Fibroblast of upper back skin (primary cell): ENCODE measurements at places on chromosomes 3 and 15.

DNA sequence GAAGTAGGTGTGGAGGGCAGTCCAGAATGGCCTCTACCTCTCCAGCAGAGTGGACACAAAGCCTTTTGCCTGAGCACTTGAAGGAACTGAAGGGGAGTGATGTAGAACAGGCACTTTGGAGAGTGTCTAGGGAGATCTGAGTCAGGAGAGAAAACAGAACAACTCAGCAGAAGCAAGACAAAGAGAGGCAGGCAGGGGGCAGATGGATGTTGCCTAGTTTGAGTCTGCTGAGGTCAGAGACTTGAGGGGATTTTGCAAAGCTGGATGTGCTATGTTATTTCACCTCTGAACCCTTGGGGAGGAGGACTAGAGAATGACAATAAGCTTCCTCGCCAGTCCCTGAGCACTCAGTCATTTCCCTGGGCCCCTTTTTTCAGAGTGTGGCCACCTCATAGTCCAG lies 366.4 kb downstream of the EPHB1 start:
- no peak for DNase-seq

DNA sequence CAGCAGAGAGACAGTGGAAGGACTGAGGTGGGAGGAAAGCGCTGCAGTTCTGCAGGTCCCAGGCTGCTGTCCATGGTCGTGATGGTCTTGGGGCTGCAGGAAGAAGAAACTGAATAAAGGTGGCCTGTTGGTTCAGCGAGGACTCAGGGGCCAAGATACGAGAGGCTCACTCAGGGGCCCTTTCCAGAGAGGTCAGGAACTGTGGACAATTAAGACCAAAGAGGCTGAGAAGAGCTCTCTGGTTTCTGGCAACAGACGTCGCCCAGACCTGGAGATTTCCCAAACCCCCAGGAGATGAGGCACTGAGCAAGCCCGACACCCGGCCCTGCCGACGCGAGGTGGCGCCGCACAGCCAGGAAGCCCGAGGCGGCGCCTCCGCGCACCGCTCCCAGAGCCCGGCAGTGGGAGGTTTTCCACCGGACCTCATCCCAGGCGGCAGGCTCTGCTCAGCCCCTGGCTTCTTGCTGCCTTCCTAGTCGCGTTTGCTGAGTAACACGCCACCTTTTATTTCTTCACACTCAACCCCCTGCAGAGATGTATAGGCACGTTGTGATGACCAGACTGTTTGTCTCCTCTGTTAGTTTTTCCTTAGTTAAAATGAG lies 56.4 kb upstream of the ARRDC4 start:
- DNase-seq = peak; percentile 63

GRCh38 chr15:89506026-89506686 lies 9.8 kb upstream of the RHCG start:
- DNase-seq = no peak

DNA sequence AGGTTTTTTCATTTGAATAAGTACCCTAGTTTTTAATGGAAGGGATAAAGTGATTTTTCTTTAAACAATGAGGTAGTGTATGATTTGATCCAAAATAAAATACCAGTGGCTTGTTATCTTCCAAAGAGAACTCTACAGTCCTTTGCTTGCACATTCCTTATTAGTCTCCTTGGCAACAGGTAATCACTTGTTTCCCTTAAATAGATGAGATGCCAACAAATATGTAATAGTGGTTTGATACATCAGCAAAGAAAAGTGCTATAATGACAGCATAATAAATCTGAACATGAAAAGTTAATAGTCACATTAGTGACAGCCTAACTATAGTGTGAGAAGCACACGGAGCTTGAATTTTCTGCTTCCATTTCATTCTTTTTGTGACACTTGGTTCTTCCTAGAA lies 360.2 kb downstream of the ZNF385D start:
- DNase-seq = peak; percentile 51

DNA sequence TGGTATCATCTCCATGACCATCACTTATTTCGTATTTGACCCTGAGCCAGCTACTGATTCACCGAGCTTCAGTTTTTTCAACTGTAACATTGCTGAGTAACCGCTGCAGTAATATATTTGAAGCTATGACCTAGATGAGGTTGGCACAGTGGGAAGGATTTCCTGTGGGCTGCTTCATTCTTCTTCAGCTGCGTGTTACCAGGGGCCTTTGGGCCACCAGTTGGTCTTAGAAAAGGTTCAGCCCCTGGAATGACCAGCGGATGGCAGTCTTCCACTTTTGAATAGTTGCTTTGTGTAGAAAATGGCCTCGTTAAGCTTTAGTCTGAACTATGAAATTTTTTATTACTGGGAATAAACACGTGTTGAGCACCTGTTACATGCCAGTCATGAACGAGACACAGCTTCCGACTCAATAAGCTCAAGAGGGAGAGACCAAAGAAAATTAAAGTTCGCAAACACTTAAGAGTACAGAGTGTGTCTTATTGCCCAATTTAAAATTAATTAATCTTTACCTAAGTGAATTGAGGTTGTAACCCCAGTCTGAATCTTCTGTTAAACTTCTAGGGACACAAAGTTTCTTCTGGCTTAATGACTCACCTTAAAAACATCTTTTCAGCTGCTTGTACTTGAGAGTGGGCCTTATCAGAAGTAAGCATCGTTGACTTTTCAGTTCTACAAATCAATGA lies 57.6 kb upstream of the NR2E3 start:
- peak; percentile 93 for DNase-seq

DNA sequence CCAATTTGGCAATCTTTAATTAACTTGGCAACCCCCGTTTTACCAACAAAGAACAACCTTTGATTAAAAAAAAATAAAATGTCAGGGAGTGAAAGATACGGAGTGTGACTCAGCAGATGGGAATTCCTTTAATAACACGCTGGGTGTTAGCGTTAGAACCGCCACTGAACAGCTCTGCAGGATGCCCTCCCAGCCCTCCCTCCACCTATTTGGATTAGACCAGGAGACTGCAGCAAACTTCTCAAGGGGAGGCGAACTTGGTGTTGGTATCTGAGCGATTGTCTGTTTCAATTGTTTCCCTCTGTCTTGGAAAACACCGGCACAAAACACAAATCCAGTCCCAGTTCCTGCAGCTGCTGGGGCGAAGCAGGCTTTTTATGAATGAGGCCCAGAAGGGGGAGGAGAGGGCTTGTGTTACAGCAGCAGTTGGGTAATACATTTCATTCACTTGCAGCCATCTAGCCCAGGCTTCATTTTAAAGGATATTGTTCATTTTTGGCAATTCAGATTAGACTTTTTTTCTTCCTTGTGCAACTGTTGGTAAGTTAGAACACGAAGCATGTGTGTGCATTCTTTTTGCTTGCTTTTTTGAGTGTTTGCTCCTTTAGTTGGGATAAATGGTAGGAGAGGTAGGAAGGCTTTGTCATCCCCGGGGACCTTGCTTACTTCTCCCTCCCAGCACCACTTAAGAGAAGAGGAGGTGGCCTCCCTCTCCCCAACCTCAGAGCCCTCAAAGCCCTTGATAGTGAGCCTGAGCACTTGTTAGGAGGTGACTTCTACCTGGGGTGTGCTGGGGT lies 152.3 kb downstream of the IGF1R start:
- peak; percentile 81 for DNase-seq

DNA sequence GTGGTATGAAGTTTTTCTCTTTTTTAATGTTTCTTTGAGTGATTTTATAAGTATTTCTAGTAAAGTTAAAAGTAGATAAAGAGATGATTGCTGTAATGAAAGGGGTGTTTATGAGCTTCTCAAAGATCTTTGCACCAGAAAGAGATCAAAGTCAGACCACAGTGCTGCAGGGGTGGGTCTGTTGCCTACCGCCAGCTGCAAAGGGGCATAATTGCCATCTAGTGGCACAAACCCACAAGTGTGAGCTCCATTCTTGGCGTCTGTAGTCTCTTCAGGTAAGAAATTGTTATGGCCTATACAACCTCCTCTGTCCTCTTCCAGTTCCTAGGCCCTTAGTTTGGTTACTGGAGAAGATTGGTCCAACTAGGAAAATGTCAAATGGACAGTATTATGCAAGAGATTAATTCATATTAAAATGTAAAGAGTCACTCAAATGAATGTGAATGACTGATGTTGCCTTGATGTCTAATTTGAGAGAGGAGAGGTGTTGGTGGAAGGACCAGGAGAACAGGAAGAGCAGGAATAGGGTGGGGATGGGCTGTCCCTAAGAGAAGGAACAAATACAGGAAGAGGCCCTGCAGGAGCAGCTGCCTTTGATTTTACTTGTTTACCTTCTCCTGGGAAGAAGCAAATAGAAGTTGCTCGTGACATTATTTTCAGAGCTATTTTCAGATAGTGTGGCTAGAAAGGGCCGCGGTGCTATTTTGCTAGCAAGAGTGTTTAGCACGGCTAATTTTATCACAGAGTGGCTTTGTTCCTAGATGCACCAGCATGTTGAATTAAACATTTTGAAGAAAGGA lies 53.0 kb upstream of the GSK3B start:
- no peak for DNase-seq

DNA sequence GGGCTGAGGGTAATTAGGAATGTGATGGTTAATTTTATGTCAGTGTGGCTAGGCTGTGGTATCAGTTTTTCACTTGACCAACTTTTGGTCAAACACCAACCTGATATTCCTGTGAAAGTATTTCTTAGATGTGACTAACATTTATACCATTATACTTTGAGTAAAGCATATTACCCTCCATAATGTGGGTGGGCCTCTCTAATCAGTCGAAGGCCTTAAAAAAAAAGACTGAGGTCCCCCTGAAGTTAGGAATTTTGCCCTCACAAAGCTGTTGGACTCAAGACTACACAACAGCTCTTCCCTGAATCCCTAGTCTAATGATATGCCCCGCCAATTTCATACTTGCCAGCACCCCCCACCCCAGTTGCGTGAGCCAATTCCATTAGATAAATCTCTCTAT lies 12.5 kb downstream of the SLMAP start:
- DNase-seq = no peak

GRCh38 chr15:59255680-59256336 lies 49.2 kb downstream of the LDHAL6B start:
- no peak for DNase-seq

DNA sequence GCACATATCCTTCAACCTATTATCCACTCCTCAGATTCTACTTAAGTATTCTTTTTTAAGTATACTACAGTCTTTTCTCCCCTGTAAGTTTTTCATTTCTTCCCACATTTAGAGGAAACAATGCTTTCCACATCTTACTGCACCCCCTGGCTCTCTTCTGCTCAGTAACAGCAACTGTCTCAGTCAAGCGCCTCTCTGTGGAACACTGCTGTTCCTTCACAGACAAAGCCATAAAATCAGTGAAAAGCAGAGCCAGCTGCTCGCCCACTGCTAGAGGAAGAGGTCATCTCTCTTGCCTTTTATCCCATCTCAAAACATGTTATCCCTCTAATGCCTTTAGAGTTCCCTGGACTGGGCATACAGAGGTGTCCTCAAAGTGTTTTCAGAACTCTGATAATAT lies 24.8 kb downstream of the SERP1 start:
- DNase-seq = peak; percentile 9

GRCh38 chr15:35690698-35691116 lies 144.7 kb upstream of the DPH6 start:
- DNase-seq = peak; percentile 59

DNA sequence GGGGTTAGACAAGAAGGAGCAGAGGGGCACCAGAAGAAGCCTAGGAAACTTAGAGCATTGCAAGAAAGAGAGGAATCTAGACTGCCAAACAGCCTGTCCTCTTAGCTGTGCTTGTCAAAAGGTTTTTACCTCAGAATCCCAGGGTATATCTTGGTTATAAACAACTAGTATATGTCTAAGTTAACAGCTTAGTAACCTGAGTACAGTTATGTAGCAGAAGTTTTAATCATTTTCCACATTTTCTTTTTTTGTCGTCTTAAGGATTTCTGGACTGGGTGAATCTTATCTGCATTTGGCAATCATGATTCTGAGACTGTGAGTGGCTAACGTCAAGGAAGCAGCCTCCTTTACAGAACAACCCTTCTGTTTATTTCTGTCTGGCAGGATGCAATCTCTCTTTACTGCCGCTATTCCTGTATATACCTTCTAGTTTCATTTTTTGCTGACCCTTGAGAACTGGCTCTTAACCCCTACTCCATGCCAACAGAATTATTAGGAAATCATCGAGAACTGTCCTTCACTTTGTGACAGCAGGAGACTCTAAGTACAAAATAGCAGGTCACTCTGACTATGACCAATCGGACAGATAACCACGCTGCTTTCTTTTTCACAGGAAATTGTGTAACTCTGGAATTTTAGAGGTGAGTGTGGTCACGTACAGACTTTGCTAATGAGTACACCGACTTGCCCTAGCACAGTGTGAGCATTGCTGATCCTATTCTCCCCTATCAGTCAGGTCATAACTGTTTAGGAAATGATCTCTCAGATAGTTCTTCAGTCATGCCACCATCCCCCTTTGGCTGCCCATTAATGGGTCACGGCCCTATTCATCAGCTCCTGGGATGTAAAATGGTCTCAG lies 3.3 kb upstream of the CP start:
- peak; percentile 73 for DNase-seq

DNA sequence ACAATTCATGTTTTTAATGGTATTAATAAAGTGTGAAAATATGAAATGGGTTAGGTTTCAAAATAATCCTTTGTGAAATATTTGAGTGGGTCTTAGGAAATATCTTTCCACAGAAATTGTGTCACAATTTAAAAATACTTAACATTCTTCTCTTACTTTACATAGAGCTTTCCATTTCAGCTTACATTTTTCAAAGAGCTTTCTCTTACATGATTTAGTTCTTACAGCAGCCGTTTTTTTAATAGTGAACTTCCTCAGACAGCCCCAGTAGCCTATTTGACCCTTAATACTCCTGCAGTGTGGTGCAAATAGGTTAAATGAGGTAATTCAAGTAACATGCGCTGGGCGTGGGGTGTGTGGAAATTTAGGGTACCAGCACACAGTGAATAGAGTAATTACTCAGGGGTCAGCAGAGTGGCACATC lies 21.8 kb downstream of the P2RY12 start:
- DNase-seq = no peak

GRCh38 chr3:175149675-175150074 lies 290.5 kb downstream of the NAALADL2 start:
- DNase-seq = peak; percentile 32

GRCh38 chr3:153162513-153163392 lies 727 bp downstream of the RAP2B start:
- DNase-seq = no peak

DNA sequence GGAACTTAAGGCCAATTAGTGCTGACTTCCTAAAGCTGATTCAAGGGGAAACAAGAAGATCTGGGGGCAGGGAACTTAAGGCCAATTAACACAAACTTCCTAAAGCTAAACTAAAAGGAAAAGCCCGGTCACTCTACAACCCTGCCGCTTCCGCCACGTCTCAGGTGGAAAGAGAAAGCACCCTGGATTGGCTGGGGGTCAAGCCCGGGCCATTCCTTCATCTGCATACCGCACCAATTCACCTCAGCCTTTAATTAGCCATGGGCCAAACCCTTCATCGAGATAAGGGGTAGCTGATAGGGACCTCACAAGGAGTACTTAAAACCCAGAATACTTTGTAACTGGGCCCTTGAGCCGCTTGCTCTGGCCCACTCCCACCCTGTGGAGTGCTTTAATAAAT lies 14.4 kb downstream of the TMPRSS7 start:
- no peak for DNase-seq

GRCh38 chr3:58556761-58557221 lies 19.8 kb upstream of the ACOX2 start:
- no peak for DNase-seq

- no peak for DNase-seq
Observed at GRCh38 chr3:67334588-67334987, 319.8 kb downstream of the SUCLG2 start.
